ENCODE measurements at places on chromosomes 3 and 15.

DNA sequence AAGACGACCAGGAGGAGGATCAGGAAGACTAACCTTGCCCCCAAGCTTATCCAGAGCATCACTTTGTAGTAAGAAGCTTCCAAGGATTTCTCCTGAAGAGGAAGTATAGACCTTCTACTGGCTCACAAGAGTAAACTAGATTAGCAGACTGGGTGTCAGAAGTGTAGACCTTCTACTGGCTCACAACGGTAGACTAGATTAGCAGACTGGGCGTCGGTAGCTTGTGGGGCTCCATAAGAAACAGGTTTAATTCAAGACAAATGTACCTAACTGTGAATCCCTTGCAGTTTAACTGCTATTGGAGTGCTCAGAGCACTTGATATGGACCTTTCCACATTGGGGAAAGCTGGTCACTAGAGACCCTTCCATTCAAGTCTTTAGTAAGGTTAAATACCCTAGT, 12.9 kb downstream of the FBXO40 start:
- no peak for DNase-seq

GRCh38 chr3:108122276-108122675, 31.4 kb upstream of the CD47 start:
- no peak for DNase-seq

- no peak for DNase-seq
Measured at GRCh38 chr15:68149059-68149458, 56.1 kb downstream of the CALML4 start.

DNA sequence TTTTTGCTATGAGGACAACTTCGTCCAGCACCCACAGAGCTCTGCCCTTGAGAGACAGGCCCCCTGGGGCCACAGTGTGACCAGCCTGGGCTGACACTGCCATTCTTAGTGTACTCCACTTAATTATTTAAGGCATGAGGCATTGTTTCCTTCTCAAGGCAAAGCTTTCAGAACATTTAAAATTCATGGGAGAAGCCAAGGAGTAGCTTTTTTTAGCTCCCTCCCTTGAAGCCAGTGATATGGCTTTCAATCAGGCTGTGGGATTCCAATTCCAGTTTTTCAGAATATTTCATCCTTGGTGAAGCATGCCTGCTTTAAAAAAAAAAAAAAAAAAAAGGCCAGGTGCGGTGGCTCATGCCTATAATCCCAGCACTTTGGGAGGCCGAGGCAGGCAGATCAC, 21.3 kb downstream of the HOMER2 start:
- DNase-seq = no peak

GRCh38 chr15:63474810-63475316, 29.5 kb upstream of the USP3 start:
- DNase-seq = no peak

- no peak for DNase-seq
Measured at GRCh38 chr15:68599560-68600071, 20.8 kb downstream of the CORO2B start.

DNA sequence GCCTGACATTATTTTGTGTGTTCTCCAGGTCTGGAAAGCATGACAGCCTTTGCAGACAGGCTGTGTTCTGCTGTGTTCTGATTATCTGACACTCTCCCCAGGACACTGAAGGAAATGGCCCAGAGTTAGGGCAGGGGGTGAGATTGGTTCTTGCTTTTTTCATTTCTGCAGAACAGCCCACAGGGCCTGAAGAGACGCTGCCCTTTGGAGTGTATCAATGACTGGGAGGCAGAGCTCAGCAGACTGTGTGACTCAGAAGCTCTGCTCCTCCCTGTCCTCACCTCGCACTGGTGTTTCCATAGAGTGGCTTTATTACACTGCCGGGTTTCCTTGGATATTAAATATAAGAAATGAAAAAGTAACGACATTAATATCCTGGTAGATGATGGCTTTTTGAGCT, 523.6 kb downstream of the NTRK3 start:
- no peak for DNase-seq

DNA sequence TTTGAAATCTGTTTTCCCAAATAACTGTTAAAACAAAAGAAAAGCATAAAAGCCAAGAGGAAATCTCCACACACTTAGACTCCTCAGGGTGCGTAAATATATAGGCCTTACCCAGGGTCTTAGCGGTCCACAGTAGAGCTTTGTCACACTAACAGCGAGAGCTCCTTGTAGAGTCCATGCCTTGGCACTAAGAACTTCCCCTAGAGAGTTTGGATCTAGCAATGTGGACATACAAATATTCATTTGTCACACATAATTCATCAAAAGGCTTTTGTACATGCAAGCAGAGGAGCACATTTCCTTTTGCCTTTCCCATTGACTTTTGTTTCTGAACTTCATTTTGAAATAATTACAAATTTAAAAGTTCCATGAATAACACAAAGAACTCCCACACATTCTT, 11.0 kb upstream of the SLMAP start:
- no peak for DNase-seq

DNA sequence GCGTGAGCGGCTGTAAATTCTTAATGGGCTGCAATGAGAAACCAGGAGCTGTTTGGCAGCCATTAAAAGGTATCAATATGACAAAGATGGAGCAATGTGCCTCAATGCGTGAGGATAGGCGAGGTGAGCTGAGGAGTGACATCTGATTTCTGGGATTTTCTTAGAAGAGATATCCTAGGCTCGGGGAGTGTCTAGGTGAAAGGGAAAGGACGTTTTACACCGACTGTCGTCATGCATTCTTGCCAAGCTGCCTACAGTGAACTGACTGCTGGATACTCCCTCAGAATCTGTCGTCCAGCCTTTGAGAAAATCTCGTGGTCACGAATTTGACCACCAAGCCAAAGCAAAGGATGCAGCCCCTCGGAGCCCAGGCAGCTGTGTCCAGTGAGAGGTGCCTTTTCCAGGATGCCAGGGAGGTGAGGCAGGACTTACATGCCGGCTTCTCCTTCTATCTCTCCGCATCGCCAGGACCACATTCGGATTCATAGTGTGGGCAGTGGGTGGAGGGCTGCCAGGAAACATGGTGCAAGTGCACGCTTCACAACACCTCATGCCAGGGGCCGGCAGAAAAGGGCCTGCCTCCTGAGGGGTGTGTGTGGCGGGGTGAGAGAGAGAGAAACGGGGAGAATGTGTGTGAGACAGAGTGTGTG, 80.3 kb upstream of the ABHD17C start:
- no peak for DNase-seq

DNA sequence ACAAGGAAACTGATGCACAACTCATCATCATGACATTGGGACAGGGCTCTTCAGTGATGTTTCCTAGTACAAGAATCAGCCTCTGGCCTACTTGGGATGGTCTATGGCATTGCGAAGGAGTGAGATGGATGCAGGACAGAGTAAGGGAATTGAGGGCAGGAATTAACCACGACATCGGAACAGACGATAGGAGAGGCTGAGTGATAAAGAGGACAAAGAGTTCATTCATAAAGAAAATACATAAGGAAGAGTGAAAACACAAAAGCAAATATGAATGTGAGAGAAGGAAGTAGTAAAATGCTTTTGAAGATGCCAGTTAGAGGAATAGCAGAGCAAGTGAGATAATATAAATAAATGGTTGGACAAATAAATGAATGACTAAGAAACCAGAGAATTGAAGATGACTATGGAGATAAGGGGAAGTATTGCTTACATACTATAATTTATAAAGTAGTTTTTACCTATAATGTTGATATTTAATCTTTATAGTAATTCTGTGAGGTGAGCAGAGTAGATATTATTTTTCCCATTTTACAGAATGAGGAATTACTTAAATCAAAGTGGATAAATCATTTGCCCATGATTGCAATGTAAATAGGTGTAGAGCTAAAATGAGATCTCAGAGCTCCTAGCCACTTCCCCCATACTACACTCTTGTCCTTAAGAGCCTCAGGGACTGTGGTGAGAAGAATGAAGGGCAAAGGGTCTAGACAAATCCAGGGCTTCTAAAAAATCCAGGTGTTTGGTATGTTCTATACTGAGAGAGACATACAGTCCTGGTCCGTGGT, 203.3 kb downstream of the DTWD1 start:
- no peak for DNase-seq

DNA sequence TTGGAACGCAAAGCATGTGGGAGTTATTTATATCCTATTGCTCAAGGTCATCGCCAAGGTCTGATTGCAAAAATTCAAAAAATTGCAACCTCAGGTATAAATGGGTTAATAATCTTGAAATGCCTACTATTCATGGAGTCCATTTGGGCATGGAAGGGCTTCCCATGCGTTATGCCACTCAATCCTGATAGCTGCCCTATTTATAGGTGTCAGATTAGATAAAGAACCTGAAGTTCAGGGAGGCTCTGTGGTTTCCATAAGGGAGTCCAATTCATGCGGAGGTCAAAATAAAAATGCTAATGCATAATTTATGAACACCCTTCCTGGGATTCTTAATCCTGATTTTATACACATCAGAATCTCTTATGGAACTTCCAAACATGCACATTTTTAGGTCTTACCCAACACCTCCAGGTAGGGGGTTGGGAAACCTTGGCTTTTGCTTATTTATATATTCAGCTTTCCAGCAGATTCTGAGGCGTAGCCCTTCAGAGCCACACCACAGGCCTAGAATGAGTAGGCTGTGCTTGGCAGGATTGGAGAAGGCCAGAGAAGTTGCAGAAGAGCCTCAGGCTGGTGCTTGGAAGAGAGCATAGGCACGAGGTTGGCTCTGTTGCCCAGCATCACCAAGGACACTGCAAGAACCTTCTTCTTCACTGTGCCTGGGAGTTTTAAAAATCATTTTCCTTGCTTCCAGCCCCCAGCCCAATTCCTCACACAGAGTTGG, 324.4 kb upstream of the CFAP20DC start:
- no peak for DNase-seq

GRCh38 chr3:61381745-61382392, 130.6 kb upstream of the FHIT start:
- no peak for DNase-seq

DNA sequence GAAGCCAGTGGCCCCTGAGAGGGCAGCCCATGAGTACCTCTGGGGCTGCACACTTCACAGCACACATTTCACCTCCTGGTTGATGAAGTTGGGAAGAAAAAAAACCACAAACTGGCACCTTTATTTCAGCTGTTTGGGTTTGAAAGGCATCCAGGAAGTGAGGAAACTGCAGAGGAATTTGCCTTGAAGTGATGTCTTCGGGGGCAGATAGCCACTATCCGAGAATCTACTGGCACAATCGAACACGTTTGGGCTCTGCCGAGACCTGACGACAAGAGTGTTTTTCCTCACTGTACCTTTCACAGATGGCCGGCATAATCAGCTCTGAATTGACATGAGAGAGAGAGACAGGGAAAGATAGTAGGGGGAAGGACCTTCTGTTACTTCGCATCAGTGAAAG, 59.7 kb downstream of the LRIG1 start:
- DNase-seq = no peak

GRCh38 chr3:35663471-35663870, 24.1 kb downstream of the ARPP21 start:
- no peak for DNase-seq

DNA sequence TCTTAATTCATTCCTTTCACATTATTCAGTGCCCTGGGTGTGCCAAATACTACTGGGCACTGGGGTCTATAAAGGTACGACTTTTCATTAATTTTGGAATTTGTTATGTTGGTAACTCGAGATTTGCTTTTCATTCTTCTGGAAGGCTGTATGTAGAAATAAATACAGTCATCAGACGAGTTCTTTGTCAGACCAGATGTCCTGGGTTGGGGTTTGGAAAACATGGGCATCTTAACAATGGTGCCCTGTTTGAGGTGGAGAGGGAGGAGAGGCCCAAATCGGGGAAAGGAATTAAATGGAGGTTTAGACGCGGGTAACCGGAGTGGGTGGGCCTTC, 662 bp upstream of the GLCE start:
- no peak for DNase-seq

DNA sequence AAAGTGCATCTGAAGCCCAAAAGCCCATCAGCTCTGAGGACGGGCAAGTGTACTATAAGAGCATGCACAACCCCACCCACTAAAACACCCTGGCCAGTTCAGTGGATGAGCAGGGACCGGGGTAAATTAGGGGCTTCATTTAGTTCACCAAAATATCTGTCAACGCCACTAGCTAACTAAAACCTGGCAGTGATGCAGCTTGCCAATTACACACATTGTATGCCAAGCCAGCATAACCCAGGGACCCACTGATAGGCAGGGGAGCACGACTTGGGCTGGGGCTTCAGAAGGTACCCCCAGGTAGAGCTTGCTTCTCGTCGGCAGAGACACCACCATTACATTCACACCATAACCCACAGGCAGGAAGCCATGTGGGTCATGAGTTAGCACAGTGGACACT, 47.0 kb downstream of the PTPN23 start:
- DNase-seq = no peak

DNA sequence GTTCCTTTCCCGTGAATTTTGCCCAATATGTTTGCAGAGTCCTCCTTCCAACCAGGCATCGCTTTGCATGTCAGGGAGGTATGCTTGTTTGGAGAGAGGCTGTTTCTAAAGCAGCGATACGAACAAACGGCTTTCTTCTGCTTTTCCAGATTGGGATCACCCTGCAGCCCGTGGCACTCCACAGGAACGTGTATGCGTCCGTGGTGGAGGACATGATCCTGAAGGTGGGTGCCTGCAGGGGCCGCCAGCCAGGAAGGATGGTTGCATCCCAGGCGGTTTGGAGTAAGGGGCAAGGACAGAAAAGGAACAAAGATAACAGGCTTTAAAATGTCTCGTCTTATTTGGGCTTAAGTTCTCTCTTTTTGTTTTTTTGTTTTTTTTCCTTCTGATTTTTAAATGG, 17.5 kb downstream of the MAP6D1 start:
- DNase-seq = no peak

GRCh38 chr3:72031581-72031980, 246.6 kb upstream of the PROK2 start:
- DNase-seq = no peak

DNA sequence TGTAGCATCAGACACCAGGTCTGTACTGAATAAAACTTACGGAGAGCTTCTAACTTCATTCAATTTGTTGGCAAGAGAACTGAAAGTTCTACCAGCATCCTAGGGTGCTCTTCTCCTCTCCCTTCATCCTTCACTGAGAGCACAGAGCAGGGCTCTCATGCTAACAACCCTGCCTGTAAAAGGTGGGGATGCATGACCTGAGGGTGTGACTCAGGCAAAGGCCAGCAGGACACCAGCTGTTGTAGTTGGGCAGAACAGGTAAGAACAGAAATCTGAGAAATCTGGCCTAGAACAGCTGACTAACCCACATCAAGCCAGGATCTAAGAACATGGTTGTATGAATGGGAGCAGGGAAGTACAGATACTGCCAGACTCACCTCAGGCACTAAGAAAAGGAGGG, 64.2 kb downstream of the MYLK start:
- DNase-seq = no peak

GRCh38 chr3:48232734-48233133, 8.2 kb upstream of the ZNF589 start:
- DNase-seq = no peak

- no peak for DNase-seq
Measured at GRCh38 chr3:60225848-60226247, 1025.4 kb downstream of the FHIT start.

DNA sequence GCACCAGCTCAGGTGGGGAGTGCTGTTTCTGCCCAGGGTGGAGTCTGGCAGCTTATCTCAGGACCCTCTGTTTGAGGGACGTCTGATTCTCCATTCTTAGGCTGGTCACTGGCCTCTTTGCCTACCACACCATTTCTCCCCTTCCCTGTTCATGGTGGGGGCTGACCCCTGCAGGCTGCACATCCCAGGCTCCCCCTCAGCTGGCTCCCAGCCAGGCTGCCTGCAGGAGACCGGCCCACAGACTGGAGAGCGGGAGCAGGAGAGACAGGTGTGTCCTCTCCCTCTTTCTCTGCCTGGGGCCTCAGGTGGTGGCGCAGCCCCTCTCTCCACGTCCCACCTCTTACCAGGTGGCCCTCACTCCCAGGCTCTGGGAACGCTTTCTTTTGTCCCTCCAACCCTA, 60.8 kb downstream of the RAB11A start:
- no peak for DNase-seq

Measured in stimulated activated CD8-positive, alpha-beta memory T cell treated with anti-CD3 and anti-CD28 coated beads, Interleukin-4, amount 100 ng/mL, for 1 hour (primary cell).